ENCODE measurements at places on chromosomes 1 and 21.

DNA sequence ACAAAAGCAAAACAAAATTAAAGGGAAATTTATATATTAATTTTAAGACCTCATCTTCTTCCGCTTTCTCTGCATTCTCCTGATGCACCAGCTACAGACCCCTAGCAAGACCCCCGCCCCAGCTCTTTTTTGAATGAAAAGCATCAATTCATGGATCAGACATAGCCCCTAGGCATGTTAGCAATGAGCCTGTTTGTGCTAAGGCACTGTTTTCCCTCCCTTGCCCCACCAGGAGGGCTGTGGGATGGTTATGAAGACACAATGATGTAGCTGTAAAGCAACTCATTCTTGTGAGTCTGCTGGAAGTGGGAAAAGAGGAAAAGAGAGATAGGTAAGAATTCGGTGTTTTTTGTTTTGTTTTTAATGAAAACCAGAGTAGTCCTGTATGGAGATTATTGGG is 88.5 kb upstream of the ZBTB18 start:
- no peak for DNase-seq

- no peak for DNase-seq
Observed at GRCh38 chr1:66372522-66373101, 161.3 kb upstream of the SGIP1 start.

GRCh38 chr1:47763591-47764171 is 233.5 kb downstream of the TRABD2B start:
- no peak for DNase-seq

GRCh38 chr1:30750731-30751291 is 6.8 kb downstream of the LAPTM5 start:
- DNase-seq = no peak

DNA sequence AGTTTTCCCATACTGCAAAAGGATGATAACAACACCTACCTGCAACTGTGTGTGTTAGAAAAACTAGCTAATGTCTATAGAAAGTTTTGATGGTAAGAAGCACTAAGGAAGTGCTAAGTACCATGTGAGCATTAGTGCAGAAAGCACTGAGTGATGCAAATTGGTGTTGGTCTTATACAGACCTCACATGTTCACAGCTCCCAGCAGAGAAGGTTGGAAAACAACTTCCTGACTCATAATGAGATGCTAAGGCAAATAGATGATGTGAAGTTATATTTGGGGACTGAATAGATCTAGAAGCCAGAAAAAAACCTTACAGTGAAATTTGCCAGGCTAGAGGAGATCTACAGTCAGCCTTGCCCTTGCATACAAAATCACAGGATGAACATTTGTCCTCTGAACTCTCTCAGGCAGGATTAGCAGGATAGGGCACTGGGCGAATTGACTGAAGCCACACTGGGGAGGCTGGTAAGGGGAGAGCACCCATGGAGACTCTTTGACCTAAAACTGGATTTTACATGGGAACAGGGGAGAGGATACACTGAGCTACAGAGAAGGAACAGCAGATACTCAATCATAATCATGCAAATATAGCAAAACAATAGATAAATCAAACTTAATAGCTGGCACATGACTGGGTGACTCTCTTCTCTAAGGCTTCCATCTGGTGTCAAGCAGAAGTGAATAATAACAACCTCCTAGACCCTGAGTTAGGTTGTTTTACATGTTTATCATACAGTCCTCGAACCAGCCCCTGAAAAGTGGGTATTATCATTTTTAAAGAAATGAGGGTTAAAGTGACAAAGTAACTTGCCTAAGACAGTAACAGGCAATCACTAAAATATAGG is 61.3 kb downstream of the ASTN1 start:
- no peak for DNase-seq

DNA sequence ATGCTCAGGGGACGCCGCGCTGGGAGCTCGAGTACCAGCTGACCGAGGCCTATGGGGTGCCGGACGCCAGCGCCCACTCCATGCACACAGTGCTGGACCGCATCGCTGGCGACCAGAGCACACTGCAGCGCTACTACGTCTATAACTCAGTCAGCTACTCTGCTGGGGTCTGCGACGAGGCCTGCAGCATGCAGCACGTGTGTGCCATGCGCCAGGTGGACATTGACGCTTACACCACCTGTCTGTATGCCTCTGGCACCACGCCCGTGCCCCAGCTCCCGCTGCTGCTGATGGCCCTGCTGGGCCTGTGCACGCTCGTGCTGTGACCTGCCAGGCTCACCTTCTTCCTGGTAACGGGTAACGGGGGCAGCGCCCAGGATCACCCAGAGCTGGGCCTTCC is 1.3 kb upstream of the XKR8 start:
- DNase-seq = no peak

- DNase-seq = peak; percentile 62
Observed at GRCh38 chr1:40036574-40036973, 4.0 kb upstream of the CAP1 start.

- DNase-seq = no peak
Observed at GRCh38 chr21:34670962-34671348, 2.2 kb downstream of the CLIC6 start.

GRCh38 chr21:45818276-45818903 is 163.2 kb upstream of the COL6A1 start:
- peak; percentile 7 for DNase-seq

- DNase-seq = no peak
Observed at GRCh38 chr1:105830571-105831146, 1225.8 kb upstream of the PRMT6 start.

DNA sequence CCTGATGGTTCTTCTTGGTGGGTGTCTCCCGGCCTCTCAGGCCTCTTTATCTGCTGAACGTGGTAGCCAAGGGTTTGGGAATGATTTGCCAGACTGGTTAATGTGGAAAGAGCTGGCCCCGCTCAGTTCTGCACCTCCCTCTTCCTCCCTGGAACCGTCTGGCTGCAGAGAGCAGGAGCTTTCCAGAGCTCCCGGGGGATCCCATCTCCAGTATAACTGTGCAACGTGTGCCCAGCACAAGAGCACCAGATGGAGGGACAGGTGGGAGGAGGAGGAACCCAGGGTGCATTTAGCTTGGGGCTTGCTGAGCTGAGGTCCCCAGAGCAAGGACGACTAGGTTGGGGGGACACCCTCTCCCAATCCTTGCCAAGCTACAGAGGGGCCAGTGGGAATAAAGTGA is 5.0 kb downstream of the TFF1 start:
- no peak for DNase-seq

- no peak for DNase-seq
Observed at GRCh38 chr1:186054932-186055331, 320.1 kb downstream of the TPR start.

All from stromal cell of bone marrow (primary cell).